ENCODE measurements at places on chromosomes 16 and 17.

GRCh38 chr17:10557422-10557821, 8.0 kb upstream of the MYH2 start:
- DNase-seq: no peak

GRCh38 chr17:34675605-34676004, 96.2 kb downstream of the TMEM132E start:
- DNase-seq: no peak

DNA sequence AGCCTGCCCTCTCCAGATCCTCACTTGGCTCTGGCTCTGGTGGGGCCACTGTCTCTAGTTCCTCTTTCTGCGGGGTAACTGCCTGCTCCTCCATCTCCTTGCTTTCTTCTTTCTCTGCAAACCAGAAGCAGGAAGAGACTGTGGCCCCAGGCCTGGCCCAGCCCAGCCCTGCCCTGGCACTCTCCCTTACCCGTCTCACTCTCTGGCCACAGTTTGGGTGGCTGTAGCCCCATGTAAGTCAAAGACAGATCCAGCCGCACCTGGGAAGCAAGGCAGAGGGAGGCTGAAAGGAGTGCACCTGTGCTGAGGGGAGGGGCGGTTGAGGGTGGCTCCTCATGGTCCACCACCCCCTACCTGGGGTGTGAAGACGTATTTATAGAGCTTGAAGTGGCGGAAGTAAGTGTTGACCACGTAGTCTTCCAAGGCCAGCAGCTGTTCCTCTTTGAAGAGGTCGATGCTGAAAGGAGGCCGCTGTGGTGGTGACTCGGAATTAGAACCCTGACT, 2.8 kb downstream of the CFAP119 start:
- DNase-seq: peak; percentile 88

DNA sequence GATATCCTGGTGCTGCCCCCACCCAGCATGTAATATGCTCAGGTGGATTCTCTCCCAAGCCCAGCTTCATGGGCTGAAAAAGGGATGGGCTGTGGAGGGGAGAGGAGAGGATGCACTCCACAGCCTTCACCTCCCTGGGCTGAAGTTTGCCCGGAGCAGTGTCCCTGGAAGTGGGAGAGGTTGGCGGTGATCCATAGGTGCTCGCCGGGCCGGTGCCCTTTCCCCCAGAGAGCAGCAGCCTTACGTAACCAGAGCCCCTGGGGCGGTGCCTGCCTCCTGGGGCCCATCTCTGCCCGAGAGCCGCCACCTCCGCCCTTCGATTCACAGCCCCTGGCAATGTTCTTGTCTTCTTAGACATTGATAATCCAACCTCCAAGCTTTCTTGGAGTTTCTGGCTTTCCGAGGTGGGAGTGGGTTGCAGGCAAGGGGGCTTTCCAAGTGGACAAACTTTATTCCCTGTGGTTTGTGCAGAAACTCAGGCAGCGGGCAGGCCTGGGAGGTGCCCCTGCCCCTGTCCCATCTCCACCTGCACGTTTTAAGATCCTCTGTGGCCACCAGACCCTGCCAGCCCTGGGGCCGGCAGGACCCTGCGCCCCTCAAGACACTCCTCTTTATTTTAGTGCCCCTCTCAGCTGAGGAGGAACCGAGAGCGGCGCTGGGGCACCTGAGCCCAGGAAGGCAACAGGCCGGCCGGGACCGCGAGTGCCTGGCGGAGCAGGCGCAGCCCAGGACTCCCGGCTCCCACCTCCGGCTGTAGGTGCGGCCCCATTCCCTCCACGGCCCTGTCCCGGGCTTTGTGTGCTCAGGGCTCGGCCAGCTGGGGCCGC, 3.1 kb upstream of the WDR90 start:
- no peak for DNase-seq

DNA sequence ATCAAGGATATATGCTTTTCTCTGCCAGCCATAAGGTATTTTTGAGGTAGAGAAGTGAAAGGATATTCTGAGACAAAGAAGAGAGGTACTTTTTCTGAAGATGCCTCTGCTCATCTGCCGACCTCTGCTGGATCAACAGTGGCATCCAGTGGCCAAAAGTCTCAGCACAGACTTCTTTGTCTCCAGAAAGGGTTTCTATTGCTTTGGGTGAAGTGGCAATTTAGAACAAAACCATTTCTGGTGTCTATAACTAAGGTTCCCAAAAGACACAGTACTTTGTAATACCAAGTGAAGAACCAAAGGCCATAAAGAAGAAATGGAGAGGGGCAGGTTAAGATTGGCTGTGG, 155.2 kb upstream of the C17orf78 start:
- peak; percentile 71 for DNase-seq

DNA sequence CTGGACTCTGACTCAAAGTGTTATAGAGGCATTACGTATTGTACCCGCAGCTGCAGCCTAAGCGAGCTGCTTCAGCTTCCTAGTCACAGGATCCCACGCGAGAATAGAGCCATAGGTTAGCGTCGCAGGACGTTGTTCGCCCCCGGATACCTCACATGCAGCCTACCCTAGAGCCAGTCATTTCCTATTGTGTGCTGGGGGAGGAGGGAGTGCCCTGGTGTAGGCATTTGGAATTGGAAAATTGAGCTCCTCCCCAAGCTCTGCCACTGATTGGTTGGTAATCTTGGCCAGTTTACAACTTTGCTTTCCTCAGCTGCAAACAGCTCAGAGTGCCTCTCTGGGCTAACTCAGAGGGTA, 530 bp downstream of the NAA60 start:
- DNase-seq: peak; percentile 77

DNA sequence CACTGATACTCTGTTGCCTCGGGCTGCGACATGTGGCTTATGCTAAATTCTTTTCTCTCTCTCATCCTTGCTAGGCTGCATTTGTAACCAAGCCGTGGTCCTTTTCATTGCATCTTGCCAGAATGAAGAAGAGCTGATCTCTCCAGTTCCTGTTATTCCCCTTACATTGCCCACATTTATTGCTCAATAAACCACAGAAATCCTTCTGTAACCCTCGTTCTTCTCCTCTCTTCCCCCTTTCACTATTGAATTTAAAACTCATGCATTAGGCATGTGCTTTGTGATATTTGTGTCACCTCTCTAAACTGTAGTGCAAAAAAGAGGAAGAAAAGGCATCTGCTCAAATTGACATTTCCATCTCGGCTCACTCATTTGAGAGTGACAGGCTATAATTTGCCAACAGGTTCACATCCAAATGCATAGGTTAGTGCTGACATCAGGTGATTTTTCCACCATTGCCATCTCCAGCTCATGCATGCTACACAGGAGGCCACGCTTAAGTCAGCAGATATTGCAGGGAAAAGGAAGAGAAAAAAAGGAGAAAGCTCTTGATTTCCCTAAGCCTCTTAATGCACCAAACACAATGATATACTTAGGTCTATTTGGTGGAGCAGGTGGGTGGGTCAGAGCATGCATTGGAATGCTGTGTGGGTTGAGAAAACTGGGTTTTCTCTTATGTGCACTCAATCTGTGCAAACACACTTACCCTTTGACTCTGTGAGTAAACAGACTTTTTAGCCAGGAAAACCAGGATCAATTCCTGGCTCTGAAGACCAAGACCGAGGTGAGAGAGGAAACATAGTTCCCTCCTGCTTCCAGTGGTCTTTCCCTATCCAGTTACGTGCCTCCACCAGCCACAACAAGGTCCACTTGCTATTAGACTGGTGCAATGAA, 642.7 kb downstream of the HS3ST4 start:
- peak; percentile 31 for DNase-seq

DNA sequence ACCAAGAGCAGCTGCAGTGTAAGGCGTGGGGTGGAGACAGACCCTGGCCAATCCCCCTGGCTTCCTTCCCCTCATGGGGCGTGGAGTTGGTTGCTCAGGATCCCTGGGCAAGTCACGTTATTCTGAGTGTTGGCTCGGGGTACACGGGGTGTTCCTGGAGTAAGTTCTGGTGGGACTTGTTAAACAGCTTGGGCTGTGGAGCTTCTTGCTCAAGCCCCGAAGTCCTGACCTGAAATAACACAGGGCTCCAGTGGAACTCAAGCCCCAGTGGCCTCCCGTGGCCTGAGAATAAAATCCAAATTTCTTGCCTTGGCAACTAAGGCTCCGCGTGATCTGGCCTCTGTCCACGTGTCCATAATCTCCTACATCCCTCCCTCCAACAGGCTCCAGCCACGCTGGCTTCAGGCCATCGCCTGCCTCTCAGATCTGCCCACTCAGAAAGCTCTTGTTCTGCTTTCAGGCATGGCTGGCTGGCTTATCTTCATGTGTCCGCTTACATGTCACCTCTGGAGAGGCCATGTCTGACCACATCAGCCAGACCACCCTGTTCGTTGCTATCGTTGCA, 49.3 kb upstream of the BCO1 start:
- no peak for DNase-seq

DNA sequence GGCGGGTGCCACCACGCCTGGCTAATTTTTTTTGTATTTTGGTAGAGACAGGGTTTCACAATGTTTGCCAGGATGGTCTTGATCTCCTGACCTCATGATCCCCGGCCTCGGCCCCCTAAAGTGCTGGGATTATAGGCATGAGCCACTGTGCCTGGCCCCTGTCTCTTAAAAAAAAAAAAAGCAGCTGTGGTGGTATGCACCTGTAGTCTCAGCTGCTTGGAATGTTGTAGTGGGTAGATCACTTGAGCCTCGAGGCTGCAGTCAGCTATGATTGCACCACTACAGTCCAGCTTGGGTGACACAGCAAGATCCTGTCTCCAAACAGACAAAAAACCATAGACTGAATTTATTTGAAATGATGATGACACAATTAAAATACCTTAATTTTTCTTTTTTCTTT, 24.3 kb downstream of the CDK12 start:
- peak; percentile 33 for DNase-seq

GRCh38 chr16:4511441-4512082, 27.0 kb downstream of the CDIP1 start:
- peak; percentile 80 for DNase-seq

DNA sequence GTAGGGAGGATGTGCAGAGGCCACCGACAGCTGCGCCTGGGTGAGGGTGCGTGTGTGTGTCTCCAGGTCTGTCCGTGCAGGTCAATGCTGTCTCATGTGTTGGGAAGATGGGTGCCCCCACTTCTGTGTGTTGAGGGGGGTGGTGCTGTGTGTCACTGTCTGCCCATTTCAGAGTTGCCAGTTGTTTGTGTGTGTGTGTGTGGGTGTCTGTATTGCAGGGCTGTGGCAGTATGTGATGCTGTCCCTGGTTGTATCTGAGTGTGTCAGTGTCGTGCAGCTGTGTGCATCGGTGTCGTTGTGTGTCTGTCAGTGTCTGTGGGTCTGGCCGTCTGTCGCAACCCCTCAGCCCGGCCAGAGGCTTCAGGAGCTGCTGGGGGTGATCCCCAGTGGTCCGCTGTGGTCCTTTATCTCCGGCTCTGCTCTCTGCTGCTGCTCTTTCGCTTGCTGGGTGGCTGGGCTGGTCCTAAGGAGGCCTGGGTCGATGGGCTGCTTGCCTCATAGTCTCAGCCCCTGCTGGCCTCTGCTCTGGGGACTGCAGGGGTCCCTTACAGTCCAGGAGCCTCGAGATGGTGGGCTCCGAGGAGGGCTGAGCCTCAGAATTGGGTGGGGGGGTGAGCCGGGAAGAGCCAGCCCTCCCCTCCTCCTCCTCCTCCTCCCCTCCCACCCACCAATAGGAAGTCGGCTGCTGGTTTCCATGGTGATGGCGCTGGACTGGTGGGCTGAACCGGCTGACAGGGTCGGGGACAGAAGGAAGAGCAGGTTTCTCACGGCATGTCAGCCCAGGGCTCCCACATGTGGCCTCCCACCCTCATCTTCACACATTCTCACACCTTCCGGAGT, at the start of gene TSPOAP1:
TSS of gene TSPOAP1 (minus strand) at position 601 of the 840 bp plus-strand sequence. CDS start 875 bp downstream, outside the sequence.
- DNase-seq: peak; percentile 98

DNA sequence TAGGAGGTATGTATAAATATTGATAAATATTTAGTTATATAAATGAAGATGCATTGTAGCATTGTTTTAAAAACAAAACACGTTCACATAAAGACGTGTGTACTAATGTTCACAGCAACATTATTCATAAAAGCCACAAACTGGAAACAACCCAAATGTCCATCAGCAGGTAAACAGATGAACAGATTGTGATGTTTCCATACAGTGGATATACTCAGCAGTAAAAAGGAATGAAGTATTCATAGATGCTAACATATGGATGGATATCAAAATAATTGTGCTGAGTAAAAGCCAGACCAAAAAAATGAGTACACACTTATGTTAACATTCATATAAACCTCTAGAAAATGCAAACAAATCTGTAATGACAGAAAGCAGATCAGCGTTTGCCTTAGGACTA, 6.0 kb downstream of the CENPN start:
- DNase-seq: no peak

DNA sequence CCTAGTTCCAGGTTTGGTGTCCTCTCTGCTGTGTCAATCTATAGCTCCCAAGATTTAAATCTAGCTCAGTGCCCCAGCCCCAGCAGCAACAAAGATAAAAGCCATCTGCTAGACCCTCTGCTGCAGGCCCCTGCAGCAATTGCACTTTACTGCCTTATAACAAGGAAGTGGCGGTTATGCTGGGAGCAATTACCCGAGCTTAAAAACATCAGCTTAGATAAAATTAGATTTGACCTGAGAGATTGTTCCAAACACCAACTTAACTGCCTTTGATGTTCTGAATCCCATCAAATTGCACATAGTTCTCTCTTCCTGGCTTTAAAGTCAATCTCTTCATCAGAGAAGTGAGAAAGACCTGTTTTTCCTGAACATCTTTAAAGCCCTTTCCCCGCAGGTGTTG, 62.4 kb upstream of the SHISA6 start:
- no peak for DNase-seq

- no peak for DNase-seq
These were observed 85.5 kb downstream of the WWP2 start for GRCh38 chr16:69847643-69848042.

- DNase-seq: no peak
These were observed 28.8 kb downstream of the TMEM238L start for GRCh38 chr17:10775058-10775457.

GRCh38 chr16:12168074-12169000, 191.8 kb downstream of the SNX29 start:
- no peak for DNase-seq

GRCh38 chr17:27873746-27874145, 19.4 kb downstream of the LYRM9 start:
- no peak for DNase-seq
